ENCODE measurements at places on chromosomes 12 and 14.

GRCh38 chr12:47299586-47299985 is 219.8 kb upstream of the AMIGO2 start:
- DNase-seq, result no peak

DNA sequence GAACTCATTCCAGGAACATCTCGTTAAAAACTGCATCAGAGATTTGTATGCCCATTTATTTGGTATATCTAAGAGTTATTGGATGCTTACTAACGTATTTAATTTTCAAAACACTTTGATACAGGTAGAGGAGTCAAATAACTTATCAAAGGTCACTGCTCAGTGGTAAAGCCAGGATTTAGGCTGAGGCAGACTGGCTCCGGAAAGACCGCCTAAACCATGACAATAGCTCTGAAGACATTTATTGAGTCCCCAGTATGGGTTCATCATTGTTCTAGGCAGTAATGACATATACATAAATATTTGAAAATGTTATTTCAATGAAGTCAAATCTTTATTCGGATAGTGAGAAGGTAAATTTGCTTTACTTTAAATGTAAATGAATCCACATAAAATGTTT is 30.3 kb downstream of the WBP11 start:
- no peak for DNase-seq

- DNase-seq, result peak; percentile 60
Observed at GRCh38 chr12:117836999-117837736, 131.6 kb downstream of the KSR2 start.

- peak; percentile 52 for DNase-seq
Observed at GRCh38 chr14:74905595-74906142, 17.4 kb downstream of the RPS6KL1 start.

- DNase-seq, result no peak
Observed at GRCh38 chr14:93072659-93073357, 42.9 kb downstream of the ITPK1 start.

- no peak for DNase-seq
Observed at GRCh38 chr12:95244350-95244749, 26.7 kb downstream of the VEZT start.

DNA sequence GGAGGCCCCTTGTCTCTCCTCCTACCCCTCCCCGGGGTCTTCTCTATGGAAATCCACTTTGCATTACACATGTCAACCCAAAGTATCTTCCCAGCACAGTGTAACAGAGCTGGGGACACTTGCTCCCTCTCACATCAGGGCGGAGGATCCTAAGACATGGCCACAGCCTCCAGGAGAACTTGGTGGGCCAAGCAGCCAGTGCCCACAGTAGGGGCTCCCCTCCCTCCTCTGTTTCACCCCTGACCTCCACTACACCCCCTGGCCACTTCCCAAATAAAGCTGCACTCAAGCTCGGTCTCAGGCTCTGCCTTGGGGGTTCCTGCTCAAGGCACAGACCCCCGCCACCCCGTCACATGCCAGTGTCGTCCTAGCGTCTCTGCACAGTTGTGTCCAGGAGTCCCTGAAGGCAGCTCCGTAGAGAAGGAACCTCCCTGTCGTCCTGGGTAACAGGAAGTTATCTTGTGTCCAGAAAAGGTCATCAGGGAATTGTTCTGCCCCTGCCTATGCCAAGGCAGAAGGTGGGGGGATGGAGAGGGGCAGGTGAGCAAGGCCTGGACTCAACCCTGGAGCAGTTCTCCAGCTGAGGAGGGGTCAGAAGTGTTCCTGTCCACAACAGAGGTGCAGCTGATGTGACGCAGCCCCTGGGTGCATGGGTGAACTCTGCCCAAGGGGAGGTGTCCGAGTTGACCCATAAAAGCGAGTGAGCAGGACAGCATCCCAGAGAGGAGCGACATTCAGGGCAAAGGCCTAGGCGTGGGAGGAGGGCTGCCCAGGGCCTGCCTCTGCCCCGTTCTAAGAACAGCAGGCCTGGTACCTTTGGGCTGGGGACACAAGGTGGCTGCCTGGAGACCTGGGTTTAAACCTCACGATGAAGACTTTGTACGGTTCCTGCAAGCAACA is 25.5 kb downstream of the DIO3 start:
- no peak for DNase-seq

- DNase-seq, result no peak
Observed at GRCh38 chr14:72604133-72604532, 289.8 kb downstream of the DPF3 start.

DNA sequence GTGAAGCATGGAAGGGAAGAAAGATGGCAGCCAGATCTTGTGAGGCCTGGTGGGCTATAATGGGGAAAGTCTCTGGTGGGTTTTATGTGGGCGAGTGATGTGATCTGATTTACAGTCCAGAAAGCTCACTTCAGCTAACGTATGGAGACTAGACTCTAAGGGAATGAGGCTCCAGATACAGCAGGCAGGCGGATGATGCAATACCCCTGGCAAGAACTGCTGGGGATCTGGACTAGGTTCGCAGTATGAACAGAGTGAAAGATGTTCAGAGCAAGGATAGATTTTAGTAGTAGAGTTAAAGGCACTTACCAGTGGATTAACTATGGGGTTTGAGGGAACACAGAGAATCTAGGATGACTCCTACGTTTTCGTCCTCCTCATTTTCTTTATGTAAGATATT is 253.1 kb downstream of the ANO2 start:
- DNase-seq, result no peak

- no peak for DNase-seq
Observed at GRCh38 chr12:124227951-124228711, 66.8 kb upstream of the RFLNA start.

DNA sequence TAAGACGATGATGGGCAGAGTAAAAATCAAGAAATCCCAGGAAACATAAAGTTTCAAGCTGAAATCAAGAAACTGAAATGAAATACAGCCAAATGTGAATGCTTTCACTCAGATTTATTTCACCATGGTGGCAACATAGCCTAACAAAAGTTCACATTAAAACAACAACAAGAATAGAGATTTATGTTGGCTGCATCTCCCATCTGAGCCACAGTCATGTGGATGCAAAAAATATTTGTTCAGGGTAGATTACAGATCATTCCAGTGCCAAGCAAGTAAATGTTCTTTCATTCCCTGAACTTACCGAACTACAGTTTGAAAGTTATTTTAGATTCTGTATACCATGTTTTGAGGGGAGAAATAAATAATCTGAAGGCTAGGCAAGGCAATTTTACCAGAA is 159.9 kb upstream of the TMTC1 start:
- DNase-seq, result no peak

GRCh38 chr14:43621282-43621681 is 885.8 kb downstream of the FSCB start:
- DNase-seq, result no peak

- no peak for DNase-seq
Observed at GRCh38 chr12:93911396-93911795, 234.2 kb downstream of the CRADD start.

DNA sequence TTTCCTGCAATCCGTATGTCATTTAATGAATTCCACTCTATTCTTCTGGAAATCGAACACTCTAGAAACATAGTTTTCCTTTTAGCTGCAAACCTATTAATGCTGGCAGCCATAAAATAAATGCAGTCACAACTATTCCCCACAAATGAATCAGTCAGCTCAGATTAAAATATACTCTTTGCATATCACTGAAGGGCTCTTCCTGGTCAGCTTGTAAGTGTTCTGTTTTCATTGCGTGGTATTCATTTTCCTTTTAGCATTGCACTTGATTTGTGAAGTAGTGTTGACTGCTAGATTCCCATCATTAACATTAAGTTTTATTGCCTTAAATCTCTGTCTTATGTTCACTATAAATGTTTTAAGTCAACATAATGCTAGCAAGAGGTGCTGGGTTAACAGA is 685.9 kb downstream of the DIO2 start:
- DNase-seq, result no peak

DNA sequence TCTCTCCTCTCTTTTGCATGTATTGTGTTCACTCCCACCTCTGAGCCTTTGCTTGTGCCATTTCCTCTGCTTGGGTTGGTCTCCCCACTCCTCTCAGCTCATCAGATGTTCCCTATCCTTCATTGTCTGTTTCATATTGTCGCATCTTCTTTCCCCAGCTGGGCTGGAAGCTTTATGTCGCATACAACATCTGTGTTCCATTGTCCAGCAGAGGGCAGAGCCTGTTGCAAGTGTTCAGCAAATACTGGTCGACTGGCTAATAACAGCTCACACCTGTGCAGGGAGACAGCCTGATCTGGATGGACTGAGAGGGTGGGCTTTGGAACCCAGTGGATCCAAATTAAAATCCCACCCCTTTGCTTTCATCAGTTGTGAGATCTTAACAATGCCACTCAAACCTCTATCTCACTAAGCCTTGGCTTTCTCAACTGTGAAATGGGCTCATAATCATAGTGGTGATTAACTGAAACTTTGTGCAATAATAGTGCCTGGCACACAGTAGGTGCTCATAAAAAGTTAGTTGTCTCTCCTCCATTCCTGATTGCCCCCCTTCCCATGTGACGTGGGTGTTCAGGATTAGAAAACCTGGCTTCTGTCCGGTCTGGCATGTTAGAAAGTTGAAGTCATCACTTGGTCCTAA is 75.8 kb downstream of the RIN3 start:
- DNase-seq, result no peak

DNA sequence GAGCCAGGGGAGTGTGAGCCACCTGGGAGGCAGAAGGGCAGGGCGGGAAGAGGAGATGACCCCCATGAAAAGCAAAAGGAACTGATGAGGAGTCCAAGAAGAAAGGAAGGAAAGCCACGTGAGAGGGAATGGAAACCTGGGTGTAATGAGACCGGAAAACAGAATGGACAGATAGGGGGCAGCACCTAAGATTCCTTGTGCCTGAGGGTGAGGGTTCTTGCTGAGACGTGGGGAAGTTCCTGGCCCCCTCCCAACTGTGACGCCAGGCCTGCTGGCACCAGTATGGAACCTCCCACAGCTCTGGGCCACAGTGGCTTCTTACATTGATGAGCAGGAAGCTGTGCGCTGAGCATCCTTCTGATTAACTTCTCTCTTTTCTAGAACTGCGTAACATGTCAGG is 30.8 kb downstream of the TTC7B start:
- DNase-seq, result no peak

- DNase-seq, result no peak
Observed at GRCh38 chr12:7450667-7451066, 6.7 kb upstream of the CD163L1 start.

GRCh38 chr12:124747426-124748161 is 116.1 kb downstream of the SCARB1 start:
- DNase-seq, result no peak

- no peak for DNase-seq
Observed at GRCh38 chr12:65741656-65742017, 82.6 kb upstream of the HMGA2 start.

DNA sequence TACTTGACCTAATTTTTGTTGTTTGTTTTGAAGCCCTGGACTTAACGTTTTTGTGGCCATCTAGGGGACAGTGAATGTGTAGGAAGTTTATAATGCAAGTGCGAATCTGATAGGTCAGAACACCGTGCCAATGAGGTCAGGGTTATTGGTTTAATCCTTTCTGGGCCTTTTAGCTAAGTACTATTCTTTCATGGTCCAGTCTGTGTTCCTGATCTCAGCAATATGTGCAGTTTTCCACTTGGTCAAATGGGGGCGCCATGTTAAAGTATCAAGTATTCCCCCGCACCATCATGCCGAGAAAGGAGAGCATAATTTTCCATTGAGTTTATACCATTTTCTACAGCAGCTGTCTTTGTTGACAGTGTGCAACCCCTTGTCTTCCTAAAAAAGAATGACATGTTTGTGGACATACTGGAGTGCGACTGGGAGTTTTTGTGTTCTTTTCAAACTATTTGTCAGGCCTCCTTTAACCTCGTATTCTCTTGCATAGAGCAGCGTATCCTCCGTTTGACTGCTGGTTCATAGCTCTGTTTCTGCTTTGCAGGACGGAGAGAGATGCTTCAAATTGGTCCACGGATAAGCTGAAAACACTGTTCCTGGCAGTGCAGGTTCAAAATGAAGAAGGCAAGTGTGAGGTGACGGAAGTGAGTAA is 1.3 kb downstream of the AHSA1 start:
- DNase-seq, result peak; percentile 30

DNA sequence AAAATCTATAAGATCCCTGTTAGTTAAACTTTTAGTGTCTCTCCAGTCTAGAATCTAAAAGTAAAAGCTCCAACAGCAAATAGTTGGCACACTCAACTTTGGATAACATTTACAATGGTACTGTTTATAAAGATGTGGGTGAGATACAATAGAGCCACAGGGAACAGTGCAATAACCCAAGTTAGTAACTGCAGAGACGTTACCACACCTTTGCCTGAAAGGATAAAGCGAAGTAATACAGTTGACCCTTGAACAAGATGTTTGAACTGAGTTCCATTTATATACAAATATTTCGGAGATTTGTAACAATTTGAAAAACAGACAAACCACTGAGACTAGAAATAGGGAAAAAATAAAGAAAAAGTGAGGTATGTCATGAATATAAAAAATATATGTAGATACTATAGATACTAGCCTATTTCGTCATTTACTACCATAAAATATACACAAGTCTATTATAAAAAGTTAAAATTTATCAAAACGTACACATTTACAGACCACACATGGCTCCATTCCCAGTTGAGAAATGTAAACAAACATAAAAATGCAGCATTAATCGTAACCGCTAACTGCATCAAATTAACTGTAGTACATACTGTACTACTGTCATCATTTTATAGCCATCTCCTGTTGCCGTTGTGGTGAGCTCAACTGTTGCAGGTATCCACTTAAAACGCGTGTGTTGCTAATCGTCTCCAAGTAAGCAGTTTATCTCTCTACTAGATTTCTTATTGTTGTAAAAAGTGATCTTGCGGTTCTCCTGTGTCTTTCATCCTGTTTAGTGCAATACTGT is 56.5 kb upstream of the HIF1A start:
- no peak for DNase-seq

DNA sequence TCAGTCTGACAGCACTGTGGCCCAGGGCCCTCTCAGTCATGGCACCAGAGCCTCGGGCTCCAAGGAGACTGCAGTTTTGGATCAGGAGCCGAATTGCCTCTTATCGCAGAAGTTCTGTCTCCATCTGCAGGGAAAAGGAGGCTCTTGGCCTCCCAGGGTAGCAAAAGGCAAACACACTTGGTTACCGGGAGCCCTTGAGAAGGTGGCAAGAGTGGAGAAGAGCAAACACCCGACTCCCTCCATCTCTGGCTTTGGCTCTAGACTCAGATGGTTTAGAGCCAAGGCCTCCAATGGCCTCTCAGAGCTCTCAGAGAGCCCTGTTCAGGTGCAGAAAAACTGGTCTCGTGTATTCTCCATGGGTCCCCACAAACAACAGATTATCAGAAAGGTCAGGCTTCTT is 44.6 kb downstream of the NINJ2 start:
- no peak for DNase-seq

- no peak for DNase-seq
Observed at GRCh38 chr12:4353785-4354208, 25.7 kb downstream of the FGF23 start.

Measured in stimulated activated CD4-positive, alpha-beta T cell treated with anti-CD3 and anti-CD28 coated beads, Interleukin-1b, Interleukin-23, amount 100 ng/mL, for 1 hour (primary cell).